ENCODE measurements at places on chromosomes 12 and 14.

GRCh38 chr14:61119006-61119405 lies 138.0 kb downstream of the SLC38A6 start:
- no peak for DNase-seq

GRCh38 chr12:77697126-77697525 lies 133.6 kb upstream of the NAV3 start:
- DNase-seq = no peak

DNA sequence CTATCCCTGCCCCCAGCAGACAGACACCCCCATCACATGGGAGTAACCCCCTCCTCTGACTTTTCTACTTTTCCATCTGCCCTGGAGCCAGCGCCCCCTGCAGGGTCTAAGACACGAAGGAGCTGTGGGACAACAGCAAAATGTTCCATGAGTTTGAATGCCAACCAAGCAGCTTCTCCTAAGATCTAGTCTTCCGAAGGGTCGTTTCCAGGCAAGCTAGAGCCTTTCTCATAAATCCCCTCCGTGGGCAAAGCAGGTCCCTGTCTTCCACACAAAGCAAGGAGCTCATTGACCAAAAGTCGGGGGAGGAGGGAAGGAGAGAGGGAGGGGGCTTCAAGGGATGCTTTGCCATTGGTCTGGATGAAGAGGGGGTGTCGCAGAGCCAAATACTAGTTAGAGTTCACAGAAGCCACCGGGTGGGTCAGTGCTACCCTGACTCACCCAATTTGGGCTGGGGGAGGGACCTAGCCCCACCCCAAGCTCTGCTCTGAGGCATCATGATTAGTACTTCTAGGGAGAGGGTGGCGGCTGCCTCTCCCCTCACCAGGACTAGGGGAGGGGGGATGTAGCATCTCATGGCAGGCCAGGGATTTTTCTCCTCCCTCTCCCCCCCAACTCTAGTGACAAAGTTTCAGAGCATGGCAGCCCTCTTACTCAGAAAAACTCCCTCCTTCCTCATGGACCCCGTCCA lies 1.6 kb downstream of the MSI1 start:
- DNase-seq = no peak

DNA sequence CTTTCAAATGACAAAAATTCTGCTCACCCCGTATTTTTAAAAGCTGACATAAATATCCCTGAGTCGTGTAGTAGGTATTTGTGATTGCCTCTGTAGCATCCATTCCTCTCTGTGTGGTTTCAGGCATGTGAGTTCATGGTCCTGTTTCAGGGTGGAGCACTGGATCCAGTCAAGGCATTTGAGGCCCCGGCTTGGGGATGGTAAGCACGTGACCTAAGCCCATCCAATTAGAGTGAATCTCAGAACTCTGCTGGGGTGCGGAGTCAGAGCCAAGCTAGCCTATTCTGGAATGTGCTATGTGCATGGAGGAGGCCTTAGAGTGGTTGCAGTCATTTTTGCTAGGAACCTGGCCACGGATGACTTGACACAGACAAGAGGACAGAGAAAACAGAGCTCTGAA lies 4.3 kb upstream of the CSRP2 start:
- no peak for DNase-seq

DNA sequence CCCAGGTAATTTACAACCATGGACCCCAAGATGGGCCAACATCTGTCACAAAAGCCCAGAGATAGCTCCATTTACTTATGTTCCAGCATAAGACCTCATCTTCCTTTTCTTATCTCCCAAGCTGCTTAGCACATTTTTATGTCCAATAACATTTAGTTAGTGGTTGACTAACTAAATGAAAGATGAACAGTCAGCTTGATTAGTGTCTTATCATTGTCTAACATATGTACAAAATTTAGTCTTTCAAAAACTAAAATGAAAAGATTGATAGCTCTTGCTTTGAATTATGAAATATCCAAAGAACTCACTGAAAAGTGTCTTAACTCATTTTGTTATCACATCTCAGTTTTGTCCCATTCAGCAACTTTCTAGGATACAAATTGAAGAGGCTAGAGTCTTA lies 163.1 kb upstream of the EGLN3 start:
- DNase-seq = no peak

- no peak for DNase-seq
Observed at GRCh38 chr14:55963295-55963694, 154.9 kb upstream of the PELI2 start.

DNA sequence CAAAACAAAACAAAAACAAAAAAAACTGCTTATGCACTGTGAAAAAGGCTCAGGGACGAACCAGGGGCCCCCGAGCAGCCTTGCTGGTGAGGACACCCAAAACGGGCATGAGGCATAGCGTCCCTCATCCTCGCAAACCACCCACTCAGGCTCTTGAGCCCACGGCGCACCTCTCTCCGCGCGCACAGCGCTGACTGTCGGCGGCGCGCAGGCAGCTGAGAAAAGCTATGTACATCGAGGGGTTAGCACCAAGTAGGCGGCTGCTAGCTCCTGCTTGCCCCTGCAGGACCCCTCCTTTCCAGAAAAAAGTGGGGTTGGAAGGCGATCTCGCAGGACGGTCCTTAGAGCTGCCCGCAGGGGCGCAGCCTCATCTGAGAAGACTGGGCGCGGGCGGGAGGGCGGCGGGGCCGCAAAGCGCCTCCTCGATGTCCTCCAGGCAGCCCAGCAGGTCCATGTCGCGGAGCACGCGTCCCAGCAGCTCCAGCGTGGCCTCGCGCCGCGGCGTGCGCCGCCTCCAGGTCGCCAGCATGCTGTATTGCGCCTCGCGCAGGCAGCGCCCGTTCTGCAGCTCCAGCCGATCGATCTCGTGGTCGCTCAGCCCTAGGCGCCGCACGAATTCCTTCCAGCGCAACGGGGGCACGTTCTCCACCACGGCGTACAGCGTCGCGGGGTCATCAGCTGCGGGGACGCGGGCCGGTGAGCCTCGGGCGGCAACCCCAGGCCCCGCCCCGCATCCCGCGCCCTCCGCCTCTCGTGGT lies 12.8 kb downstream of the TNFRSF1A start:
- no peak for DNase-seq

DNA sequence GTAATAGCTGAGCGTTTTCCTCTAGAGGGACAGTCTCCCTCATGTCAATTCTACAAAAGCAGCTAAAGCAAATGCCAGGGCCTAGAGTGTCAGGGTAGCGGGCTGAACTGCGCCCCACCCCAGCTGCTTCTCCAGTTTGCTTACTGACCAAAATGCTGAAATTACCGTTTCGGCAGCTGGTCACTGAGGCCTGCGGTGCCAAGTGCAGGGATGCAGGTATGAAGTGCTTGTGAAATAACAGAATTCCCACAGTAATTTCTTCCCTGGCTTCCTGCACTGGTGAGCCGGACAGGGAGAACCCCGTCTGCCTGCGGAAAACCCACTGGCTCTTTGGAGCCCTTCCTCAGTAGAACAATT lies 19.1 kb downstream of the PSMC1 start:
- DNase-seq = no peak

DNA sequence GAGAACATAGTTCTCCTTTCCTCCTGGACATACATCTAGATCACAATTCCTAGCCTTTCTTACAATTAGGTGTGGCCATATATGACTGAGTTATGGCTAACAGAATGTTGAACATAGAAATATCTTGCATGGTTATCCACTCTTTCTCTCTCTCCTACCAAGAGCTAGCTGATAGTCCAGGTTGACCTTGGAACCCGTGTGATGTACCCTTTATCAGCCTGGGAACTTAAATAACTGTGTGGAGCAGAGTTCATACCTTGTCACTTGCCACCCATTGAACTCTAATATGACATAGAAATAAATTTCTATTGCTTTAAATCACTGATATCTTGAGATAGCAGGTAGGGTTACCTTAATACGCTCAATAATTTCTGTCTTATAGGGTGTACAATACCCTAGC lies 115.9 kb downstream of the TPH2 start:
- DNase-seq = no peak

DNA sequence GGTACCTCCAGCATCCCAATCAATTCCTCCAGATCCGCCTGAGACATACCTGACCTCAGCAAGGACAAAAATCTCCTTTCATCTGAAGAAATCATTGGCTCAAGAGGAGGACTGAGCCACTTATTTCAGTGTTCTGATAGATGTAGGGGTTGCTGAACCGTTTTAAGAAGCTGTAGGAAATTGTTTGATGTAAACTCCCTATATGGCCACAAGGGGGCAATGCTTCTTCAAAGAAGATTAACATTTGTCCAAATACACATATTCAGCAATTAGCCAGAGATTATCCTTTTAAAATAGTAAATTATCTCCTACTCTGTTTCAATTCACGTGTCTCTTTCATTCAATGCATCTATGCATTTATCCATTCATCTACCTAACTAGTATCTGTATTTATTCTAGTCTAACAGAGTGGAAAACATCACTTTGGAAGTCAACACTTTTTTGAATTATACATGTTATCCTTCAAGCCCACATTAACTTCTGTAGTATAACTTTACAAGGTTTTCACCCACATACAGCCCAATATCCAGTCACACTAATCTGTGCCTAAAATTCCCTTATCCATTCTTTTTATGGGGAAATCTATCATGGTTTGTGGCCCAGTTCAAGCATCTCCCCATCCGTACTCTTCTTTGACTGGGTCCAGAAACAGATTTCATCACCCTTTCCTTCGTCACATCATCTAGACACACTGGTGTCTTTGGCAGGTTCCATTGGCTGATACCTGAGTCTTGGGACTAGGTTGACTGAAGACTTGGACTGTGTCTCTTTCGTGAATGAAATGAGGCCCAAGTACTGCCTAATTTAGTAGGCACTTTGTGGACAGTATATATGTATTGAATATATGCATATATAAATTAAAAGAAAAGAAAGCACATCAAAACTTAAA lies 411.0 kb upstream of the OR4E1 start:
- DNase-seq = peak; percentile 61

- no peak for DNase-seq
Observed at GRCh38 chr14:100056964-100057795, 8.0 kb upstream of the EVL start.

DNA sequence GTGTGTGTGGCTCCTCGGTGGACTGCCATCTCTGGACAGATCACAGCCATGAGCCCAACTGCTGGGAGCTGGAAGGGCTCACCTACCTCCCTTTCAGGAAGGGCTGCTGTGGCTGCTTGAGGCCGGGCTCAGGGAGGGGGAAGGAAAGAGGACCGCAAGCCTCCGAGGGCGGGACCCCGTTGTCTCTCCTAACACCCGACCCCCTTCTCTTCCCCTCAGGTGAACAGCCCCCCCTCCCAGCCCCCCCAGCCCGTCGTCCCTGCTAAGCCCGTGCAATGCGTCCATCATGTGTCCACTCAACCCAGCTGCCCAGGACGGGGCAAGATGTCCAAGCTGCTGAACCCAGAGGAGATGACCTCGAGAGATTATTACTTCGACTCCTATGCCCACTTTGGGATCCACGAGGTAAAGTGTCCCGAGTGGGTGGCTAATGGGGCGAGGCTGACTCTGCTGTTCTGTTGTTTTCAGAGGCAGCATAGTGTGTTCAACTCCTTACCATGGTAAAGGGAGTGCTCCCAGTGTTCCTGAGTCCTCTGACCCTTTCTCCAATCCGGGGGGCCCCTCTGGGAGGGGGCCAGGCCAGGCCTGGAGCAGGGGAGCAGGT lies 49.5 kb downstream of the PRMT8 start:
- DNase-seq = no peak

GRCh38 chr14:77557391-77557790 lies 58.8 kb upstream of the ISM2 start:
- no peak for DNase-seq

- DNase-seq = no peak
Observed at GRCh38 chr12:106064721-106065021, 74.1 kb downstream of the NUAK1 start.

- DNase-seq = no peak
Observed at GRCh38 chr12:52670961-52671360, 9.2 kb downstream of the KRT1 start.

DNA sequence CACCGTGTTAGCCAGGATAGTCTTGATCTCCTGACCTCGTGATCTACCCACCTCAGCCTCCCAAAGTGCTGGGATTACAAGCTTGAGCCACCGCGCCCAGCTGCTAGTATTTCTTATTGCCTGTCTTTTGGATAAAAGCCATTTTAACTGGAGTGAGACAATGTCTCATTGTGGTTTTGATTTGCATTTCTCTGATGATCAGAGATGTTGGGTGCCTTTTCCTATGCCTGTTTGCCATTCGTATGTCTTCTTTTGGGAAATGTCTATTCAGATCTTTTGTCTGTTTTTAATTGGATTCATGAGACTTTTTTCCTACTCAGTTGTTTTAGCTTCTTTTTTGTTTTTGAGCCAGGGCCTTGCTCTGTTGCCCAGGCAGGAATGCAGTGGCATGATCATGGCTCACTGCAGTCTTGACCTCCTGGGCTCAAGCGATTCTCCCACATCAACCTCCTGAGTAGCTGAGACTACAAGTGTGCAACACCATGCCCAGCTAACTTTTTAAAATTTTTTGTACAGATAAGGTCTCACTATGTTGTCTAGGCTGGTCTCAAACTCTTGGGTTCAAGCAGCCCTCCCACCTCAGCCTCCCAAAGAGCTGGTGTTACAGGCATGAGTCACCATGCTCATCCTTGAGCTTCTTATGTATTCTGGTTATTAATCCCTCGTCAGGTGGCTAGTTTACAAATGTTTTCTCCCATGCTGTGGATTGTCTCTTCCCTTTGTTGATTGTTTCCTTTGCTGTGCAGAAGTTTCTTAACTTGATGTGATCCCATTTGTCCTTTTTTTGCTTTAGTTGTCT lies 65.9 kb downstream of the ACACB start:
- DNase-seq = no peak

- no peak for DNase-seq
Observed at GRCh38 chr14:34700622-34701130, 13.7 kb downstream of the CFL2 start.

GRCh38 chr12:42996869-42997431 lies 407.4 kb upstream of the PRICKLE1 start:
- DNase-seq = no peak

GRCh38 chr14:101525640-101526527 lies 35.4 kb upstream of the DIO3 start:
- DNase-seq = no peak

DNA sequence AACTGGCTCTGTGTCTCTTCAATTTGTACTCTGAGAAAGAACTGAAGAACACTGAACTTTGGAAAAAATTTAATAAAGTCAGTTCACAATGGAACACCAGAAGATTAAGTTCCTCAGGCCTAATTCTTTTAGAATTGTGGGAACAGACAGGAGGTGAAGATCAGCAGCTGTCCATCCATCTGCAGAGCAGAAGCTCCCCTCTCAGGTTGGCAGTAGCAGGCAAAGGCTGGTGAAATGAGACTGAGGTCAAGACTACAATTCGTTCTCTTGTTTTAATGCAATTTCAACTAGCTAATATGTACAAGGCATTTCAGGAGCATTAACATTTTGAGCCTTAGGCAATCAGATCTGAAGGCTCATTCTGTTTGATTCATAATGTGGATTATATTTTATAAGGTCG lies 10.3 kb upstream of the TRHDE start:
- no peak for DNase-seq
